ENCODE measurements at places on chromosomes 3 and 15.

DNA sequence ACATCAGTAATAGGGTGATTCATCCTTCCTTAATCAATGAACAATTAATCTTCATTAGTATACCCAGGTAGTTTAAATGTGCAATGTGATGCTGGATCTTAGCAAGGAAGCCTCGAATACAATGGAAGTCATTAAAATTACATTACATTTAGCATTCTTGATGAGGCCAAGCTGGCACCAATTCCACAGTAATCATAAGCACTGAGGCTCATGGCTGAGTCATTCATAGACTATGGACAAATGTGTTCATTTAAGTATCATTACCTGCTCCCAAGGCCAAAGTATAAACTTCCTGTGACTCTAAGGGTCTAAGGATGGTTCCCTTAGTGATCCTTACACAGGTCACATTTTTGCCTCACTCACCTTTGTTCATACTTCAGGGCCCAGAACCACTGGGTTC lies 266.4 kb upstream of the CDIN1 start:
- no peak for DNase-seq

DNA sequence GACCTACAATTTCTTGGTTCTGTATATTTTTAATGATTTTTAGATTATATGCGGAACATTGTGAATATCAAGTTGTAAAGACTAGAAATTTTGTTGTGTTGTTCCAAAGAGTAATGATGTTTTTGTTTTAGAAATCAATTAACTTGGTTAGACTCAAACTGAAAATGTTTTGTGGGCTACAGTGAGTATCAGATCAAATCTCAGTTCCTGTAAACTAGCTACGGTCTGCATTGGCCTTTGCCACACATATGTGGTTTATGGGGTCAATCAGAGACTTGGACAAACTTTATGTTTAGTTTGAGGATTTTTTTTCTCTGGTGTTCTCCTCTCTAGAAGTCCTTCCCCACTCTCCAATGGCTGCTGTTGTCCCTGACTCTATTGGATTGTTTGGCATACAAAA lies 308.0 kb upstream of the THRB start:
- DNase-seq = no peak

DNA sequence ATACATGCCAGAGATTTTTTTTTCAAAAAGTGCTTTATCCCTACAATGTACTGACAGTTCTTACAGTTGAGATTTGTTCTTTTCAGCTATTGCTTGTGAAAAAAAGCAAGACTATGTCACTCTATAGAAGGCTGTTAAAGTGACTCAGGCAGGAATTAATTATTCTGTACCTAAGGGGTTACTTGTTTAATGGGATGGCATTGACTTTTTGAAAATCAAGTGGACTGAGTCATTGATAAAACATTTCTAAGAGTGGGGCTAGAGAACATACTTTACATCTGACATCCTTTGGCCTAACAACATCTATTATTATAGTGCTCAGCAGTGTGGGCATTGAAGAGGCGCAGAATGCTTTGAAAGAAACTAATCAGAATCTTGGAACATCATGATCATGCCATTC lies 34.3 kb downstream of the INTS14 start:
- DNase-seq = no peak

DNA sequence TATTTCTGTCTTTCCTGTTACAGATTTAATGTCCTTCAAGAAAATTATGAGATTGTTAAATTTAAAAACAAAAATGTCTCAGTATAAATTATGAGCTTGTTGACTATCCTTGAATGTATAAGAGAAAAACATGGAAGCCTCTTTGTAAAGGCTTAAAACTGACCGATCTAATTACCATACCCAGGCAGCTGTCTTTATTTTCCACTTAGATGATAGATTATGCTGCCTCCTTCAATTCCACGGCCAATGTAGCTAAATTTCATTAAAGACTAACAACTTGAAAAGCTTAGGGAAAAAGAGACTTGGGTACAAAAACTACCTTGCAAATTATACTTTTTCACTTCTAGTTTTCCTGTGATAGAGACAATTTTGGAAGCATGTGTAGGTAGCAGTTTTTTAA lies 88.3 kb downstream of the ATP10A start:
- no peak for DNase-seq

- no peak for DNase-seq
These were observed 648.3 kb upstream of the CFAP20DC start for GRCh38 chr3:59698091-59698490.

Measured in NCI-H446 treated with DMSO at 0.1 percent for 48 hours (cell line).